ENCODE measurements at places on chromosomes 11 and 22.

DNA sequence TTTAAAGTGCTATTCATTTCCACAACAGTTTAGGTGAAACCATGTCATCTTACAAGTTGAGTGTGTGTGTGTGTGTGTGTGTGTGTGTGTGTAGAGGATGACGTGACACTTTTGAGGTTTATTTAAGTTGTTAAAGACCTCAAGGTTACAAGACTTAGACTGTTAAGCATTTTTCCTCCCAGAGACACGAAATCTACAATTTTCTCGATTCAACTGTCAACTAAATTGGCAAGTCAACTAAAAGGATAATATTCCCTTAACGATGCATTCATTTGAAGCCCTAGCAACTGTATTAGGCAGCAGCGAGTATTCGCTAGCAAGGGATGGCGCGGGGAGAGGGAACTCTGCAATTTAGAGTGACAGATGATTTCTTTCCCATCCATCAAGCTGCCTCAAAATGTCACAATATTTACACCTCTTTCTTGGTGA, 17.6 kb upstream of the BDNF start:
- H3K4me1 ChIP-seq = peaks cover 12% of the 10 kb centered on the region
- H3K27me3 ChIP-seq = peaks cover 20% of the 10 kb centered on the region
- no peaks in the 10 kb centered on the region for H3K36me3 ChIP-seq
- H3K27ac ChIP-seq = no peak overlapping the region
- H3K4me3 ChIP-seq = no peak overlapping the region

DNA sequence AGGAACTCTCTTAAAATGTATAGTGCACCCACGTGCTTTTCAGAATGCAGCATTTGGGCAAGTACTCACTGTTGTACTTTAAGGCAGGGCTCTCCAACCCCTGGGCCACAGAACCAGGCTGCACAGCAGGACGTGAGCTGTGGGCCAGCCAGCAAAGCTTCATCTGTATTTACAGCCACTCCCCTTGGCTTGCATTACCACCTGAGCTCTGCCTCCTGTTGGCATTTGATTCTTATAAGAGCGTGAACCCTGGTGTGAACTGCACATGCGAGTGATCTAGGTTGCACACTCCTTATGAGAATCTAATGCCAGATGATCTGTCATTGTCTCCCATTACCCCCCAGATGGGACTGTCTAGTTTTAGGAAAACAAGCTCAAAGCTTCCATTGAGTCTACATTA, 3.0 kb downstream of the C11orf58 start:
- H3K36me3 ChIP-seq = peaks cover 25% of the 10 kb centered on the region
- no peak overlapping the region for H3K4me3 ChIP-seq
- H3K4me1 ChIP-seq = peaks cover 16% of the 10 kb centered on the region

DNA sequence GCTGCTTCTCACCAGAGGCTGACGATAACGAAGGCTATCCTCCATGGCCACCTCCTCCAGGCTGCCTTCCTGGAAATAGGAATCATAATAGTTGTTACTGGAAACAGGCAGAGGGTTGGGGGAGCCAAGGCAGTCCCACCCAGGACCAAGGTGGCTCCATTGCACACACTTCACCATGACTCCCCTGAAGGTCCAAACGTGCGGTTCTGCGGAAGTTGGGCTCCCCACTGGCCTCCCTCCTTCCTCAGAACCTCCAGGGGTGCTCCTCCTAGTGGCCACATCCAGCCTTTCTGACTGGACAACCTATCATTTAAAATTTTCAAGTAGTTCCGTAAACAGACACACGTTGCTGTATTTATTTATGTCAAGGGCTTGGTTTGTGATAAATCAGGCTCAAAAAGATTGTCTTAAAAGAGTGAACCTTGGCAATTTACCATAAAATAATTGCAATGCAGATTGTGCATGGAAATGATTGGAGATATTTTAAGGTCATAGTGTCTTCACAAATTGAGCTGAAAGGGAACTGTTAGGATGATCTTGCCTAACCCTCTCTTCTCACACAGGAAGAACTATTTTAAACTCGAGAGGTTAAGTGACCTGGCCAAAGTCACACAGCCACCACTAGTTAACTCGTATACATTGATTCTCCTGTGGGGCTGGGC, 1.4 kb upstream of the TCN2 start:
- DNase-seq = peak; percentile 72
- peaks cover 53% of the 10 kb centered on the region for H3K4me1 ChIP-seq
- H3K27me3 ChIP-seq = no peaks in the 10 kb centered on the region
- H3K36me3 ChIP-seq = no peaks in the 10 kb centered on the region
- H3K27ac ChIP-seq = no peak overlapping the region
- peak overlapping the region; percentile 81 for H3K4me3 ChIP-seq

- no peaks in the 10 kb centered on the region for H3K27me3 ChIP-seq
- no peak overlapping the region for H3K27ac ChIP-seq
Measured at GRCh38 chr11:133762538-133762937, 82.8 kb downstream of the SPATA19 start.

DNA sequence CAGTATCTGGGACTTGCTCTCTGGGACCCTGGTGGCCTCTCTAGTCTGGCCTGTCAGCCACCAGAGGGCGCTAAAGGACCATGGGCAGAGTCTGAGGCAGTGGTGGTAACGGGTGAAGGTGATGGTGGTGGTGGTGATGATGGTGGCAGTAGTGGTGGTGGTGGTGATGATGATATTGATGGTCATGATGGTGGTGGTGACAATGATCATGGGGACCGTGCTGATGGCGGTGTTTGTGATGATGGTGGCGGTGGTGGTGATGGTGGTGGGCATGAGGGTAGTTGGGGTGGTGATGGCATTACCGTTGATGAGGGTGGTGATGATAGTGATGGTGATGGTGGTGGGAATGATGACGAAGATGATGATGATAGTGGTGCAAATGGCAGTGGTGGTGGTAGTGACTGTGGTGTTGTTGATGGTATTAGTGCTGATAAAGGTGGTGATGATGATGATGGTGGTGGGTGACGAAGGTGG, 16.0 kb downstream of the TRPM5 start:
- no peak overlapping the region for H3K4me3 ChIP-seq
- peak; percentile 76 for DNase-seq
- no peaks in the 10 kb centered on the region for H3K4me1 ChIP-seq
- H3K27me3 ChIP-seq = no peaks in the 10 kb centered on the region

DNA sequence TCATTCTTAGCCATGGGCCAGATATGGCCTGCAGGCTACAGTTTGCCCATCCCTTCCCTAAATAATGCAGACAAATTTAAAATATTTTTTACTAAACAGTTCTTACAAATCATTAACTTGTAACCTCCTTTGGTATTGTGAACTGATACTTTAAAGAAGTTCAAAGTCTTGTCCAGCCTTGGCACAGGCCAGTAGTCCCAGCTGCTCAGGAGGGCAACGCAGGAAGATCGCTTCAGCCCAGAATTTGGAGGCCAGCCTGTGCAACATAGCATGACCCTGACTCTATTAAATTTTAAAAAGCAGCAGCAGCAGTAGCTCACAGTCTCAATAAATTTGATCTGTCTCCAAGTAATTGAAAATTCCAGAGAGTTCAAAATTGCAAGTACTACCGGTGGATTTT, 83.7 kb upstream of the ARHGAP32 start:
- H3K4me3 ChIP-seq = no peak overlapping the region
- H3K4me1 ChIP-seq = peaks cover 4% of the 10 kb centered on the region
- no peaks in the 10 kb centered on the region for H3K27me3 ChIP-seq
- no peak overlapping the region for H3K27ac ChIP-seq
- no peak for DNase-seq

DNA sequence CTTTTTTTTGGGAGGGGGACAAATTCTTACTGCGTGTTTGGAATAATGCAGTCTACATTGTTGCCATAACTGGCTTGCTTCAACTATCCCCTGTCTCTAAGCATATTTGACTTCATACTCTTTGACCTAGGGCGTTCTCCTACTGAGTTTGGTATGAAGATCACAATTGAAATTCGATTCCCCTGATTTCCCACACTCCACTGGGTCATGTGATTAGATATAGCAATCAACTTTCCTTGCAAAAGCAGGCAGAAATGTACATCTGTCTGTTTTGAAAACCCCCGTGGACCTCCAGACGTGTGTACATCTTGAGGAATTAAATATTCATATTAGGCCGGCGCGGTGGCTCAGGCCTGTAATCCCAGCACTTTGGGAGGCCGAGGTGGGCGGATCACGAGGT, 13.8 kb upstream of the CARD18 start:
- H3K27ac ChIP-seq = no peak overlapping the region
- no peaks in the 10 kb centered on the region for H3K4me1 ChIP-seq
- no peak overlapping the region for H3K4me3 ChIP-seq
- no peaks in the 10 kb centered on the region for H3K36me3 ChIP-seq
- no peak for DNase-seq
- H3K27me3 ChIP-seq = no peaks in the 10 kb centered on the region

All from common myeloid progenitor, CD34-positive (primary cell).